ENCODE measurements at places on chromosomes 11 and 22.

GRCh38 chr11:31956310-31956709 lies 134.6 kb upstream of the RCN1 start:
- DNase-seq = no peak

GRCh38 chr22:44364751-44365130 lies 52.0 kb upstream of the SHISAL1 start:
- DNase-seq = no peak

DNA sequence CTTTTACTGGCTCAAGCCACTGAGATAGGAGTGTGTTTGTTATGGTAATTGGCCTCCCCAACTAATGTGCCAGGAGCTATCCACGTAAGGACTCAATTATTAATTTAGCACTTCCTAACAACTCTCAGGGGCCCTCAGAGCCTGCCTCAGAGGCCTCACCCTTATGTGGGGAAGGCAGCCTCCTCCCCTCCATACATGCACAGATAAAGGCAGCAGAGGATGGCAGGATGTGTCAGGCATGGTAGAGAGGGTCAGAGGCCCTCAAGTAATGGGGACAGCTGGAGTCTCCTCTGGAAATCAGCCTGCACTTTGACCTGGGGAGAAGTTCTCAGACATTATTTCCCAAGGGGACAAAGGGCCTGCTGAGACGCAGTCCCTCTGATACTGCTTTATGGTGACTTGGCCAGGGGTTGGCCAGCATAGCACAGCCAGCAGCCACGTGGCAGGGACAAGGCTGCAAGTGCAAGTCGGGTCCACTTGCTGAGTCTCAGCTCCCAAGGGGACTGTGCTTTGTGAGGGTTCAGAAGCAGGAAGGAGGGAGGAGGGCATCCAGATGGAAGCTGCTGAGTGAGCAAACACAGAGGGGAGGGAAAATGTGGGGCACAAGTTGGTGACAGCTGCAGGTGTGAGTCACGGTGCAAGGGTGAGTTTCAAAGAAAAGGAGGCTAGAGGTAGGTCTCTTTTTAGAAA lies 17.0 kb downstream of the MOGAT2 start:
- no peak for DNase-seq

DNA sequence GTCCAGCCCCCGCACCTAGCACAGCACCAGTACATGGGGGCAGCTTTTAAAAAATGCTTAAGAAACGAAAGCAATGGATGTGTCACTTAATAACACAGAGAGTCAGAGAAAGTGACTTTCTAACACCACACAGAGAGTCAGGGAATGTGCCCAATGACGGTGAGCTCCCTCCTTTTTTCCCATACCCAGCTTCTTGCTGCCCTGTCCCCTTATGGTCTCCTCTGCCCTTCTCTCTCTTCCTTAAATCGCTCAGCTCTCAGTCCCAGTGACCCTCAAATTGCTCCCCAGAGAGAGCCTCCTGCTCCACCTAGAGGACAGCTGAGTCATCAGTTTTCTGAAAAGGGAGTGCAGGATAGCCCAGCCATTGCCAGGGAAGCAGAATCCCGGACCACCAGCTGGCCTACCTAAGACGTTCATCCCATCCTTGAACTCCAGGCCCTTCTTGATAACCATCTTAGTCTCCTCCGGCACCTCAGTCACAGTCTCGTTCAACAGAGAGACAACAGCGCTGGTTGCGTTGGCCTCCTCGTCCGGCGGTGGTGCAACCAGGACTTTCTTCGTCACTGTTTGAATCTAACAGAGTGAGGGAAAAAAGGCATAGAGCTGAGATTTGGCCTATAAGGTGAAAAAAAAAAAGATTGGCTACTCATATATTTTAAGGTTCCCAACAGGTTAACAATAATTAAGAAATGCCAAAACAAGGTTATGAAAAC lies 113.5 kb downstream of the SLC1A2 start:
- DNase-seq = peak; percentile 66
